ENCODE measurements at places on chromosomes 5 and 9. TPM values are rescaled to one million over a fixed set of nuclear protein-coding genes. Genes with fewer than 3 reads are reported as not detected.

GRCh38 chr9:86241216-86241615, 18.2 kb downstream of the C9orf153 start:
- no peaks in the 10 kb centered on the region for H3K36me3 ChIP-seq
- H3K27ac ChIP-seq: no peak overlapping the region
- H3K4me3 ChIP-seq: no peak overlapping the region
- no peak for DNase-seq
- H3K4me1 ChIP-seq: no peaks in the 10 kb centered on the region

GRCh38 chr5:176754376-176754973, 55.9 kb upstream of the UNC5A start:
- H3K27ac ChIP-seq: no peak overlapping the region
- H3K36me3 ChIP-seq: no peaks in the 10 kb centered on the region
- no peak for DNase-seq
- H3K4me1 ChIP-seq: no peaks in the 10 kb centered on the region

GRCh38 chr9:124518116-124518515, 10.9 kb upstream of the NR5A1 start:
- no peaks in the 10 kb centered on the region for H3K36me3 ChIP-seq
- H3K27me3 ChIP-seq: no peaks in the 10 kb centered on the region
- no peak overlapping the region for H3K27ac ChIP-seq
- no peak overlapping the region for H3K4me3 ChIP-seq

GRCh38 chr5:72540759-72541438, 33.7 kb upstream of the ZNF366 start:
- no peak overlapping the region for H3K27ac ChIP-seq
- no peaks in the 10 kb centered on the region for H3K36me3 ChIP-seq
- DNase-seq: no peak
- H3K4me1 ChIP-seq: no peaks in the 10 kb centered on the region

DNA sequence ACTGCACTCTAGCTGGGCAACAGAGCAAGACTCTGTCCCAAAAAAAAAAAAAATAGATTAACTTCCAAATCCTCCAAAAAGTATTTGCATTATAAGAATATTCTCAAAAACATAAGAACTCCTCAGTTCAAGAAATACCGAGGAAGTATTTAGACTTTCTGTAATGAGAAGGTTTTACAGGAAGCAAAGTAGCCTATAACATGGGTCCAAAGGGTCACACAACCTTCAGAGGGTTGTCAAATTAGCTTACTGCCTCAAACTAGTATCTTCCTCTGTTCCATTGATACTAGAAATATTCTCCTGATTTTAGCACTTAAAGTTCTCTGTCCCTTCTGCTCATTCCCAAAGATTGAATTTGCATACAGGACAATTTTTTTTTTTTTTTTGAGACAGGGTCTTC, 121.9 kb downstream of the INVS start:
- H3K27me3 ChIP-seq: no peaks in the 10 kb centered on the region
- no peak overlapping the region for H3K27ac ChIP-seq
- no peak for DNase-seq
- no peaks in the 10 kb centered on the region for H3K4me1 ChIP-seq
- no peaks in the 10 kb centered on the region for H3K36me3 ChIP-seq

DNA sequence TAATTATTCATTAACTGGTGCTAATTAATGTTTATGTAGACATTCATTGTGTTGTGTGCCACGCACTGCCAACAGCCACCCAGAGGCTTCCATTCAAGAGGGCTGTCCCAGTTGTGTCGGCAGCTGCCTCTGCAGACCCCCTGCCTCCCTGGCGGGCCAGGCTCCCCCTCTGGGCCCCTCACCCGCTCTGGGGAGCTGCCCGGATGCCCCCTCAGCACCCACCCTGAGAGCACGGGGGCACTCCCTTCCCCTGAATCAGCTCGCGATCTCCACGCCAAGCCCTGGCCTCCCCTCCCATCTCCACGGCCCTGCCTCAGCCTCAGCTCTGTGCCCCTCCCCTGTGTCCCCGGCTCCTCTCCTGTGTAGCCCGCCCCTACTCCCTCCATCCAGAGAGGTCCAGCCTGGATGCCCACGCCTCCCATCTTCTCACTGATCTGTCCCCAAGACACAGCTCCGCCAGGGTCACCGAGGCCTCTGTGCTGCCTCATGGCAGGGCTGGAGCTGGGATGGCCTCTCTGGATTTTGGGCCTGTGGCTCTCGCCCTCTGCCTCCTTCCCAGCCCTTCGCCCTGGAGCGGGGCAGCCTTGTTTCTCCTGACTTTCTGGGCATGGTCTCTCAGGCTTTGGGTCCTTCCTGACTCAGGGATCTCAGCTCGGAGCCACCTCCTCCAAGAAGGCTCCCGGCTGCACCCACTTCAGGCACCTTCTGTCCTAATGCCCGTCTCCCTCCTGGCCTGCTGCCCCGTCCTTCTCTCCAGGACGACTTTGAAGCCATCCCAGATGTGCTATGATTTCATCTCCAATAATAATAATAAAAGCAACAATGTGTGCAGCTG, 16.0 kb upstream of the SLC9A3 start:
- peaks cover 13% of the 10 kb centered on the region for H3K4me1 ChIP-seq
- H3K4me3 ChIP-seq: no peak overlapping the region
- H3K36me3 ChIP-seq: no peaks in the 10 kb centered on the region
- peaks cover 39% of the 10 kb centered on the region for H3K27me3 ChIP-seq

- DNase-seq: no peak
- peaks cover 10% of the 10 kb centered on the region for H3K4me1 ChIP-seq
- no peaks in the 10 kb centered on the region for H3K27me3 ChIP-seq
- no peak overlapping the region for H3K4me3 ChIP-seq
- peaks cover 2% of the 10 kb centered on the region for H3K36me3 ChIP-seq
Observed at GRCh38 chr5:143033535-143034250, 263.5 kb downstream of the ARHGAP26 start.

- no peak for DNase-seq
- peaks cover 32% of the 10 kb centered on the region for H3K4me1 ChIP-seq
- H3K4me3 ChIP-seq: no peak overlapping the region
- H3K27me3 ChIP-seq: no peaks in the 10 kb centered on the region
- peaks cover 21% of the 10 kb centered on the region for H3K36me3 ChIP-seq
- no peak overlapping the region for H3K27ac ChIP-seq
Observed at GRCh38 chr5:177349362-177349647, 2.2 kb downstream of the LMAN2 start.

GRCh38 chr5:30392897-30393296, 800.6 kb upstream of the CDH6 start:
- no peak for DNase-seq
- H3K4me3 ChIP-seq: no peak overlapping the region
- H3K36me3 ChIP-seq: no peaks in the 10 kb centered on the region
- no peaks in the 10 kb centered on the region for H3K4me1 ChIP-seq
- H3K27ac ChIP-seq: no peak overlapping the region

The WDR38 gene
- total RNA-seq: 0.14 TPM

The NUTM2G gene
- total RNA-seq: not detected
